ENCODE measurements at places on chromosomes 12 and 14.

GRCh38 chr14:105840266-105841021 is 314.1 kb downstream of the TMEM121 start:
- DNase-seq, result no peak

GRCh38 chr12:40451661-40452060 is 226.9 kb downstream of the LRRK2 start:
- DNase-seq, result no peak

GRCh38 chr14:96590190-96590864 is 88.1 kb downstream of the PAPOLA start:
- DNase-seq, result no peak

DNA sequence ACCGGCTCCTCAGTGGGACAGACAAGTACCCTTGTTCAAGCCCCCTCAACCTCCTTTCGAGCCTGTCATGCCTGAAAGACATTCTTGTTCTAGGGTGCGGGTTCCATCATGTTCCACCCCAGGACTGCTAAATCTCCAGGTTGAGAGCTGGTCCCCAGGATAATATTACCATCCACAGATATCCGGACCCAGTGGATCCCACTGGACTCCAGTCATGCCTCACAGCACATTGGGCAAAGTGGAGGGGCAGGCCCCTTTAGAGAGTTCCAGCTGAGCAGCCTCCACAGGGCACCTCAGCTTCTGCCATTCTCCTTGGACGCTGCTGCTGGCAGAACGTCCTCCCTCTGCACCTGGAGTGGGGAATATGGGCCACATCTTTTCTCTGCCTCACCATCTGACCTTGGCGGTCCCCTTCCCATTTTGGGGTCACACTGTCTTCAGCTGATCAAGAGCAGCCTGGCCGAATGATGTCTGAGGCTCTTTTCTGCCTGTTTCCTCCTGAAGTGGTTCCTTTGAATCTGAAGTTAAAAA is 137.4 kb downstream of the BCL11B start:
- no peak for DNase-seq

Measured in NCI-H460 (cell line).